ENCODE measurements at places on chromosomes 1 and 21.

- no peak for DNase-seq
These were observed 41.6 kb downstream of the NUAK2 start for GRCh38 chr1:205279986-205280385.

DNA sequence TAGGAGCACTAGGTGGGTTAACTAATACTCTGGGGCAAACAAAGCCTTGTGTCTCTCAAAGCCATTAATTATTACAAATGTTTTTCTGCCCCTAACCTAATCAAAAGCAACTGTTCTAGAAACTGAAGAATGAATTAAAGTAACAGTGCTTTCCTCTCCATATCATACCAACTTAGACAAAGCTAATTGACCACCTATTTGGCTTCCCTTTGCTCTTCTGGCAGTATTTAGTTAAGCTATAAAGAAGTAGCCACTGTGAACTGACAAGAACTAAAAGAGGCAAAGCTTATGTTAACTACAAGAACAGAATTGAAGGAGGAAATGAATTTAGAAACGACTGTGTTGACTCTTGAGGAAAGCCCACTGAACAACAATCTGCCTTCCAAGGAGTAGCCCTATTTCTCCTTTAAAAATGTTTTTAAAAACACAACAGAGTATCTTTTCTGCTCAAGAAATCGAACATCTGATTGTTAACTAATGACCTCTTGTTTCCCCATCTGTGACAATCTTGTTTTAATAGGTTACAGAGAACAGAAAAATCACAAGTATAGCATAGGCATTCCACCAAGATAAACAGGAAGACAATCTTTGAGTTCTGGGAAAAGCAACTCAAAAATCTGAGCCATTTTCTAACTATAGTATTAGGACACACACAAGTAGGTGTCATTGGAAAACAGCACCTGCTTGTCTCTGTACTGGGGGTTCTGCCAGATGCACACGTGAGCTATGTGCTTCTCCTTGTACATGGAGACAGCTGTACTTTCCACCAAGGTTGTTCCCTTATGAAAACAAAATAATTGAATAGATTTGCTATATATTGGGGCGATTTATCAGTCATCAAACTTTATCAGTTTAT is 3.1 kb upstream of the EGLN1 start:
- DNase-seq, result no peak

- no peak for DNase-seq
These were observed 3.3 kb upstream of the NT5C1A start for GRCh38 chr1:39675220-39675619.

DNA sequence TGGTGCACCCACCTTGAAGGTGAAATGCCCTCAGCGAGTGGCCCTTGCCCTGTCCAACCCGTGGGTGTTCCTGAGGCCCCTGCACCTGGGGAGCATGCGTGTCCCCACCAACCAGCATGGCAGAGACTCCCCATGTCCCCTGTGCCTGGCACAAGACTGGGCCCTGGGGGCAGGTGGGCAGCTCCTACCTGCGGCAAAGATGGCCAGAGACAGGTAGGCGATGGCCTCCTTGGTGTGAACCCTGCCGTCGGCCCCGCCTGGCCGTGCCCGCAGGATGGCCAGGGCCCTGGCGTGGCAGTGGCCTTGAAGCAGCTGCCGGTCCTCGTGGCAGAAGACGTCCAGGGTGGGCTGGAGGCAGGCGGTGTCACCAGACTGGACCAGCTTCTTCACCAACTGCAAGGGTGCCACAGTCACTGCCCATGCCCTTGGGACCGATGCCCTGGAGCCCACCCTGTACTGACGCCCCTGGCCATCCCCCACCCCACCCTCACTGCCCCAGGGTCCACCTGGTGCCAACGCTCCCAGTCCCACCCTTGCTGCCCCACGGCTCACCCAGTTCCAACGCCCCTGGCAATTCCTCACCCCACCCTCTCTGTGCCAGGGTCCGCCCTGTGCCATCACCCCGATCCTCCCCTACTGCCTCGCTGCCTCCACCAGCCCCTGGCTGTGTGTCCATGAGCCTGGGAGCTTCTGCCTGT is 15.7 kb downstream of the TTC34 start:
- no peak for DNase-seq
